Renal cortex interstitium (tissue), 15 donors: ENCODE measurements at places on chromosomes 11 and 22. TPM values are rescaled to one million over a fixed set of nuclear protein-coding genes. Genes with fewer than 3 reads are reported as not detected.

DNA sequence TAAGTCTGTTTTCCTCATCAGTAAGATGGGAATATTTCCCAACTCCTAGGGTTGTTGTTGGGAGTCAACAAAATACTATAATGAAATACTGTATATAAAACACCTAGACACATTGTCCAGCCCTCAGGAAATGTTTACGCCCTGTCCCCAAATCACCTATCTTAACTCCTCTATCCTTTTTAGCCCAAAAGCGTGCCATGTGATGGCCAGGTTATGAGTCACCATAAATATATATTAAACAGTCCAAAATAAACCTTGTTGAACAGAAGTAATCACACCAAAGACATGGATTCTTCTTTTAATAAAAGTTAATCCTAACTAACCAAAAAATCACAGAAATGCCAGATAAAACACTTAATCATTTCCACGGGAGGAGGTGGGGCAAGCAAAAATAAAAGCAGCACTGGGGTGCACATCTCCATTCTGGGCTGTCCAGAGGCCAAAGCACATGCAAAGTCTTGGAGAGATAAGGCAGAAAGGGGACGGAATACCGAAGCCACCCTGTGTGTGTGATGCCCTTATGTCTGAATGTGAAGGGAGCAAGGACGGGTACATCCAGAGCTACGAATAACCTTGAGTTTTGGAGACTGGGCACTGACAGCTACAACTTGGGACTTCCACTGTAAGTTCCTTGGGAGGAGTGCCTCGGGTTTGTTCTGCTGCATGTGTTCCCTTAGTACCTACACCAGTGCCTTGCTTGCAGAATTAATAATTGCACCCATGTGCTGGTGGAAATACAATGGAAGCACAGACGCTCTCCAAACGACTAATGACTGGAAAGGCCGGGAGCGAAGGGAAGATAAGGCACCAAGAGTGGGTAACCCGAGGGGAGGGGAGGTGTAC, 1.1 kb downstream of the OSBP start:
- no peak for DNase-seq

GRCh38 chr11:116595305-116595880, 177.4 kb downstream of the BUD13 start:
- no peak for DNase-seq

- DNase-seq = no peak
Measured at GRCh38 chr11:72954860-72955259, 140.6 kb downstream of the ATG16L2 start.

GRCh38 chr22:37329238-37330140, 47.2 kb downstream of the CYTH4 start:
- DNase-seq = no peak

DNA sequence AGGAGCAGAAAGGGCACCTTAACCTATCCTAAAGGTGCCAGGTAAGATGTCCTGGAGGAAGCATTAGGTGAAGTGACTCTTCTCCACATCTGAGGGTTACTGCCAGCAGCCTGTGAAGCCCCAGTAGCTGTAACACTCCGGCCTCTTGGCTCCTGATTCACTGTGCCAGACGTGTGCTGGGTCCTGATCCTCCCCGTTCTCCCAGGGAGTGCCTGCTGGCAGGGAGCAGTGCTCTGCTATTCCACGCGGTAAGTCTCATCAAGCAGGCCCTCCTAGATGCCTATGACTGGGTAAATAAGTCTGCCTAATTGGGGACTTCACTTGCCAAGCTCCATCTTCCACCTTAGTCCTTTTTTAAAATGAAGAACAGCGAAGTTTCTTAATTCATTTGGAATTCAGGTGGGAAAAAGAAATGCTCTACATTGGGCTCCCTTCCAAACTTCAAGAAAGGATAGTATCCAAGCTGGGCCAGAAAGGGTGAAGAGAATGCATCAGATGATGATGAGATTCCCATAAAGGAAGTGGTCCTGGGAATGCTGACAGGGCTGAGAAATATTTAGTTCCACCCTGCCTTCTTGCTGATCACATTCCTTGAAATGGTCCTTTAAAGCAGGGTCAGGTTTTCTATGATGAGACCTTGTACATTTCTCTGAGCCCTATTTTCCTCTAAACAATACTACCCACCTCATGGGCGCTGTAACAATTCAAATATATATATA, 188.0 kb downstream of the MAML2 start:
- DNase-seq = no peak

DNA sequence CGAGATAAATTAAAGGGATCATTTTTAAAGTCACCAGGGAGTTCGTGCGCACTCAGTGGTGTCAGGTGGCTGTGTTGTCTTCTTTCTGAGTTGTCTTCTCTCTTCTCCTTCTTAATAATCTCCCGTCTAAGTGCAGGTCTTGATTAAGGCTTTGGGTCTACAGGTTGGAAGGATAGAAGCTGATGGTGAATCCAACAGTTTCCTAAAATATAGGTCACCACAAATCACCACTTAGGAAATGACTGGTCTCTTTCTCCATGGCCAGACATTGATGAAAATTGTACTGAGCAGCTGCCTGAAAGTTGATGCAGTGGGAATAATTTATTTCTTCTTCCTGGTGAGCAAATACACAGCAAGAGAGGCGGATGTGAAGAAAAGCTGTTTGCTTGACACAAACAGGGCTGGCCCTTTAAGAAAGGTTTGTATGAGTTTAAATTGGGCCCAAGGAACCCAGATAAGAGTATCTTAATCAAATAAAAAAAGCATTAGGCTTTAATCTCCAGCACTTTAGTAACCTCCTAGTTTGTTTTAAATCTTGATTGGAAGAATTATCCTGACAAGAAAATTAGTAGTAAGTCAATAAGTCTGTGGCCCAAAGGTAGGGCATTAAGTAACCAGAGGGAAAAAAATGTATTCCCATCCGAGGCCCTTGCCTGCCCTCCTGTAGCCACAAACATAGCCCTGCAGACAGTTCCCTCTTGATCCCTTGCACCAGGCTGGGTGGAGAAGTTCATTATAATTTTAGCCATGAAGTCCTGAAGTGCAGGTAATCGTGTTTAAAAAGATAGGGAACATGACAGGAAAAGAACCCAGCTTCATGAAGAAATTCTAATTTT, 245.8 kb downstream of the KIRREL3 start:
- no peak for DNase-seq

Gene SELENOM
- 11.0 TPM for polyA plus RNA-seq

Gene SEPTIN3
- 9.2 TPM for polyA plus RNA-seq
